HT1080 (cell line): ENCODE measurements at places on chromosomes 16 and 17. TPM values are rescaled to one million over a fixed set of nuclear protein-coding genes. Genes with fewer than 3 reads are reported as not detected.

DNA sequence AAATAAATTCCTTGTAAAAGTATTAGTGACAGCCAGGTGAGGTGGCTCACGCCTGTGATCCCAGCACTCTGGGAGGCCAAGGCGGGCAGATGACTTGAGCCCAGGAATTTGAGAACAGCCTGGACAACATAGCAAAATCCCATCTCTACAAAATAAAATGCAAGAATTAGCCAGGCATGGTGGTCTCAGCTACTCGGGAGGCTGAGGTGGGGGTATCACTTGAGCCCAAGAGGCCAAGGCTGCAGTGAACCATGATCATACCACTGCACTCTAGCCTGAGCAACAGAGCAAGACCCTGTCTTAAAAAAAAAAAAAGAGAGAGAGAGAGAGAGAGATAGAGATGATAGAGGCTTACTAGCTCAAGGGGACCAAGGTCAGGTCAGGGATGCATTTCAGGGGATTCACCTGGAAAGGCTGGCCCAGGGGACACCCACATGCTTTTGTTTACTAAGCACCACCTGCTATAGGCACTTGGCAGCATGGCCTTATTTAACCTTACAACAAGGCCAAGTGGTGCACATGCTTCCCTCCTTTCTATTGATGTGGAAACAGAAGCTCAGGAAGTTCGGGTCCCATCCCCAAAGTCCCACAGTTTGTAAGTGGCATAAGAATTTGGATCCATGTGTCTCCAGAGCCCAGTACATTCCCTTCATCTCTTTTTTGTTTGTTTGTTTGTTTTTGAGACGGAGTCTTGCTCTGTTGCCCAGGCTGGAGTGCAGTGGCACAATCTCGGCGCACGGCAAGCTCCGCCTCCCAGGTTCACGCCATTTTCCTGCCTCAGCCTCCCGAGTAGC is 12.4 kb upstream of the SRCIN1 start:
- no peak for DNase-seq

DNA sequence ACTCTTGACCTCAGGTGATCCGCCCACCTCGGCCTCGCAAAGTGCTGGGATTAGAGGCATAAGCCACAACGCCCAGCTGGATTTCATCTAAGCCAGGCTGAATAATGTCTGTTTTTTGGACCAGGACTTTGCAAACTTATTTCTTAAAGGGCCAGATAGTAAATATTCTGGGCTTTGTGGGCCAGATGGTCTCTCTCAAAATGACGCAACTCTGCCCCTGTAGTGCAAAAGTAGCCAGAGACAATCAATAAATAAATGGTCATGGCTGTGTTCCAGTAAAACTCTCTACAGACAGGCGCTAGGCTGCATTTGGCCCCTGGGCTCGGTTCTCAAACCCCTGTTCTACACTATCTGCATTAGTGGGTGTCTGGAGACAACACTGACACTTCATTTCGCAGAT is 121.9 kb upstream of the CDH13 start:
- no peak for DNase-seq

- no peak for DNase-seq
Observed at GRCh38 chr17:75622076-75622475, 11.2 kb upstream of the SMIM5 start.

- no peak for DNase-seq
Observed at GRCh38 chr17:77325577-77326075, 184.9 kb downstream of the SEC14L1 start.

The SMPD3 gene
- total RNA-seq: 0.31 TPM in 1 of 2 replicates, not detected in the other

The TEKT1 gene
- total RNA-seq: not detected in 2 replicates
